IMR-90 (cell line): ENCODE measurements at places on chromosomes 2 and 18. TPM values are rescaled to one million over a fixed set of nuclear protein-coding genes. Genes with fewer than 3 reads are reported as not detected.

- DNase-seq = peak; percentile 78
Measured at GRCh38 chr2:60553495-60554073, at the start of gene BCL11A. Gene BCL11A, minus strand, starts transcription at chr2:60553654. Its CDS starts 384 bp downstream, at chr2:60553270.

- DNase-seq = no peak
Measured at GRCh38 chr2:73356097-73356496, 29.5 kb upstream of the ALMS1 start.

DNA sequence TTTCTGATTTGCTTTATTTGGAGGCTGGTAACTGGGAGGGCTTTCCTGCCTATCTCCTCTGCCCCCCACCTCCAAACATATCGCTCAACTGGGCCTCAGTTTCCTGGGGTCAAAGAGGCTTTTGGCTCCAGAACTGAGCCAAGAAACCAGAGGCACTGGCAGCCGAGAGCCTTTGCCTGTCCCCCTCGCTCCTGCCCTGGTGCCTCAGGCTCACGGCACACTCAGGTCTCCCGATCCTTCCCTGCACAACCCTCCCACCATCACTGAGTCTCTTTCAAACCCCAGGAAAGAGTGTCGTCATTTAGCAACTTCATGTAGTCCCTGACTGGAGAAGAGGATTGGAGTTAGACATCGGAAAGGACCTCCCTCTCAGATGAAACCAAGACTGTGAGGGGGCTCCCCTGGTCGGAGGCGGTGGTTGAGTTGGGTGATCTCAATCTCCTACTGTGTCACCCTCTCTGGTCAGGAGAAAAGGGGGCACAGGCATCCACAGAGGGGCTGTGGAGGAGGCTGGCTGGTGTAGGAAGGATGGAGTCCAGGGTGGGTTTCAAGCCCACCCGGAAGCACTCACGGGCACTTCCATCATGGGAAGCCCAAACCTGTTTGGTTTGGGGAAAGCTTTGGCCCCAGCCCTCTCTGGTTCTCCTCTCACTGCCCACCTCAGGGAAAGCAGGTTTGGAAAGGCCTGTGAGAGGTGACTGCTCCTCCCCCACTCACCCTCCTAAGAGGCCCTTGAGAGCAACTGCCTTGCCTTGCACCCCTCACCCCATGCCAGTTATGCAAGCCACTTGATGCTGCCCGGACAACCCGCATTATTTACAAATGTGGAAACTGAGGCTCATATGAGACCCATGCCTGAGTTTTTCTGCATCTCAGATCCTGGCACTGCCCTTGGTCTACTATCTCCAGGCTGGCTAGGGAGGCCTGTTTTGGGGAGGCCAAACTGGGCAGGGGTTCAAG, 62.3 kb downstream of the TNS1 start:
- DNase-seq = no peak

DNA sequence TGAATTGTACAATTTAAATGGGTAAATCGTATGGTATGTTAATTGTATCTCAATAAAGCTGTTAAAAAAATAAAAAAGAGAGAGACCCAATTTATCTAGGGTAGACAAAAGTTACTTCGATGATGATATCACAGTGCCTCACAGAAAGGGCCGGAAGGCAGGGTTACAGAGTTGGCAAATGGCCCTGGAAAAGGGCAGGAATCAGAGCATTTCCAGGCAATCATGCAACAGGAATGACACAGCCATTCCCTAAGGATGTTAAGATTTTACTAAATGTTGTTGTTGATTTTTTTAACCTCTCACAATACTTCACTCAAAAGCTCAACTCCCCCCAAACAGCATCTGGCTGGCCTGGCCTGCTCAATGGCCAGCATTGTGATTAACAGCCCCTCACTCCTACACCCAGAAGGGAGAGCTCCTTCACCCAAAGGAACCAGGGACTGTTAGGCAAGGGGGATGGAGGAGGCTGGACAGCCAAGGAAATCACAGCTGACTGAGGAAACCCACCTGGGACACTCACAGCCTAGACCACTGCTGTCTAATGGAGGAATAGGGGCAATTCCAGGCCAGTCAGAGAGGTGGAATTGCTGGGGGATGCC, 7.7 kb upstream of the SP100 start:
- DNase-seq = peak; percentile 88

The FOXI3 gene
- total RNA-seq = not detected in 2 replicates

The MATN3 gene
- total RNA-seq = 0.90 and 1.1 TPM in 2 replicates

GRCh38 chr2:17133052-17133671, 385.1 kb downstream of the RAD51AP2 start:
- DNase-seq = no peak

GRCh38 chr2:75130171-75130570, 69.1 kb downstream of the TACR1 start:
- DNase-seq = no peak

The ARHGEF4 gene
- total RNA-seq = 2.7 and 3.3 TPM in 2 replicates

The ABCG8 gene
- total RNA-seq = not detected in 2 replicates

The KLHL30 gene
- under 0.01 TPM in 1 of 2 replicates, not detected in the other for total RNA-seq

DNA sequence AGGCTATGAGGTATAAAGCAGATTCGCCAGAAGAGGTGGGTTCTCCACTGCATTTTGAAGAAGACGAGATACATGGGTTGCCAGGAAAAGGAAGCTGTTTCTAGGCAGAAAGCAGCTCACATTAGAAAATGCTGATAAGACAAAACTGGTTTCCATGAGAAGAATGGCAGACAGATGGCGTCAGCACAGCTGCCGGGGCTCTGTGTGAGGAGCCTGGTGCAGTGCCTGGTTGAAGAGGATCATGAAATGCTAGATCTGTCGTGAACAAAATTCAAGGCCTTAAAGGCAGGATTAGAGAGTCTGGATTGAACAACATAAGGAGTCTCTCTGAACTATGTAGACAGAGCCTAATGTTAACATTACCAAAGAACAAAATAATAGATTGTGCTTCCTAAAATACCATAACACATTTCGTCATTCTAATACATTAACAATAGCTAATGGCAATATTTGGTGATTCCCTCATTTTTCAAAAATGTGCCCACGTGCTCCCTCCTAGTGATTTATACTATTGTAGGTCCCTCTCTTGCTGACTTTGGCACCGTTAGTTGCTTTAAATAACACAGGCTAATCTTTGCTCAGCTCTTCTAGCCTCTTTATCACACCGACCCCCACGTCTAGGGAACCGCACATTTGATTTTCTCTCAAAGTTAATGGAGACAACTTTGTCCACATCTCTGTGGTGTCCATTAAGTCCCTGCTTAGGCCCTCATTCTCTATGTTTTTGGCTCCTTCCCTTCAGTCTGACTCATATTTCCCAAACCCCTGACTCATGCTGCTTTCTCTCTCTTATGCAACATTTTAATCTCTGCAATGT, 38.2 kb downstream of the EFEMP1 start:
- peak; percentile 96 for DNase-seq

DNA sequence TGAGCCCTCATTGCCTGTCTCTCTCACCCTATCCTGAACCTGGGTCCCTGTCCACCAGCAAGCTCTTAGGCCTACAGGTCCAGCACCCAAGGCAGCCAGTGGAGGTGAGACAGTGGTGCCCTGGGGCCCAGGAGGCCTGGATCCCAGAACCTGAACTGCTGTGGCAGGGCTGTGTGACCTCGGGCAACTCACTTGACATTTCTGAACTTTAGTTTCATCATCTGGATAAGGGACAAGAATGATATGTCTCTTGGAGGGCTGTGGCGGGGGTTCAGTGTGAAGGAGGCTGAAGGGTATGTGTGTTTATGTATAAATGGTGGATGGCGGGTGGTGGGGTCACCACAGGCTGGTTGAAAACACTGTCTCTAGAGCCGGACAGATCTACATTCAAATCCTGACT, 10.9 kb downstream of the CIB4 start:
- DNase-seq = no peak

GRCh38 chr2:174266288-174266687, 18.0 kb upstream of the OLA1 start:
- no peak for DNase-seq

GRCh38 chr18:79480171-79481045, 84.7 kb downstream of the NFATC1 start:
- no peak for DNase-seq

- peak; percentile 63 for DNase-seq
Measured at GRCh38 chr2:45826884-45827635, 175.6 kb downstream of the PRKCE start.

DNA sequence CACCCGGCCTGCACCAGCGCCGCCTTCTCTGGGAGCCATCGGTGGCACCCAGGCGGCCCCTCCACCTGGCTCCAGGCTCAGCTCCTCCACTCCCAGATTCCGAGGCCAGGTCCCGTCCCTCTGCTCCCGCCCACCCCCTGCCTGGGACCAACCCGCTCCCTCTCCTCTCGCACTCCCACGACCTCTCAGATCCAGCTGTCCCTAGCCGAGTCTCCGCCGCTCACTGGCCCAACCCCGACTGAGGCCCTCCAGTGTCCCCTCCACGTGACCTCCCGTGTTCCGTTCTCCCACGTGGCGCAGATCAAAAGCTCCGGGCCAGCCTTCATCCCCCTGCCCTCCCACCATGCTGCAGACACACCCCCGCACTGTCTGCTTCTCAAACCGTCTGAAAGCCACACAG, 14.4 kb upstream of the SALL3 start:
- DNase-seq = no peak

The ACMSD gene
- not detected in 2 replicates for total RNA-seq

DNA sequence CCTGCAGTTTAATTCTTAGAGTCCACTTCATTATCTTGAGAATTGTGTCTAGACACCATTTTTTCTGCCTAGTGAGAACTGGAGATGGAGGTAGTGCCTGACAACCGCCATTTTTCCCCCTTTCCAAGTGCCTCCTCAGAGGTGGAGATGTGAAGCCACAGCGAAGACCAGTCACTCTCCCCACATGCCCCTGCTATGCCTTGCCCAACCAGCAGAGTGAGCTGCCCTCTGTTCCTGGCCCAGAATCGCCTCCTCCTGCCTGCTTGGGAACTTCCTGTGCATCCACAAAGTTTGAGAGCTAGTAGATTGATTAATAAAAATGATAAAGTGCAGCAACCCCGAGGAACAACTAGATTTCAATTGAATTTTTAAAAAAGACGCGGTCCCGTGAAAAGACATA, 123.3 kb downstream of the CLIP4 start:
- peak; percentile 17 for DNase-seq

The CNTNAP5 gene
- total RNA-seq = not detected in 2 replicates

The PTPRN gene
- 4.4 and 5.2 TPM in 2 replicates for total RNA-seq

- no peak for DNase-seq
Measured at GRCh38 chr18:1657876-1658275, 753.2 kb downstream of the ADCYAP1 start.

- DNase-seq = no peak
Measured at GRCh38 chr2:30900381-30900780, 93.1 kb upstream of the CAPN13 start.

DNA sequence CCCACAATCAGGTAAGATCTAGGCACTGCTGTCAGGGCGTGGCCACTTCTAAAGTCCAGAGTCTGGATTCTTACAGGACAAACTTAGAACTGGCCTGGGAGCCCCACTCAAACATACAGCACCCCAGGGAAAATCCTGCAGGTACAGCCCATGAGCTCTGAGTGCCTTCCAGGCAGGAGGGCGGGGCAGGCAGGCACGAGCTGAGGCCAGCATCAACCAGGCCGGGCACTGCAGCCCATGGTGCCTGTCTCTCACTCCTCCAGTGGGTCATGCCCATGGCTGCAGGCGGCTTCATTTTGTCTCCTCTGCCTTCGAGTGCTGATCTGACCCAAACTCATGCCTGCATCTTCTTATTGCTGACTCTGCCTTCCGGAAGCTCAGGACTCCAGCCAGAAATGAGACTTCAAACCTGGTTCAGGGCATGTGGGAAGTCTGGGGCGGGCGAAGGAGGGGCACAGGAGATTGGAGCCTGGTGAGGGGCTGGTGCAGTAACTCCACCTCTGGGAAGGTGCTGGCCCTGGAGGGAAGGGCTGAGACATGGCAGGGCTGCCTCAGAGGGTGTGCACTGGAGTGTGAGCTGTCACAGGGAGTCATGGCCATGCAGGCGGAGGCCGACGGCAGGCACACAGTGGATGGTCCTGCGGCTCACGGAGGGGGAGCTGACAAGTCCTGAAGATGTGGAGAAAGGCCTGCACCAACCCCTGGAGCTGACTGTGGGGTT, 40.5 kb downstream of the HS6ST1 start:
- DNase-seq = no peak

The NBAS gene
- total RNA-seq = 88.9 and 105 TPM in 2 replicates

The PFN4 gene
- 0.28 and 0.36 TPM in 2 replicates for total RNA-seq
